Stimulated activated CD4-positive, alpha-beta T cell treated with anti-CD3 and anti-CD28 coated beads, Interleukin-15, amount 100 ng/mL, for 1 hour (primary cell): ENCODE measurements at places on chromosomes 4 and X.

- DNase-seq: no peak
These were observed 2.3 kb downstream of the AMMECR1 start for GRCh38 chrX:110315551-110315950.

DNA sequence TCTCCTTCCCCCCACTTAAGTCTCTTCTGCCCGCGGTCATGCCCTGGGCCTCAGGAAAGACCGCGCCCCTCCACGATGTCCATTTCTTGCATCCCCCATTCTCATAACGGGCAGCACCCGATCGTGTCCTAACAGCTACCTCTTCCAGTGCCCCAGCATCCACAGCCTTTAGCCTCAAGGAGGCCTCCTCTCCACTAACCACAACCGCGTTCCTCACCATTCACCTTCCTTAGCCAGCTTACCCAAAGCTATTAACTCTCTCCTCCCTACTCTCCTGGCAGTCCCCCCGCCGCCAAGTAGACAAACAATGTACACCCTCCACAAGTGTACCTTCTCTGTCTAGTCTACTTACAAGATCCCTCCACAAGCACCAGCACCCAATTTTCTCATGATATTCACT lies 58.6 kb upstream of the PAGE5 start:
- no peak for DNase-seq

DNA sequence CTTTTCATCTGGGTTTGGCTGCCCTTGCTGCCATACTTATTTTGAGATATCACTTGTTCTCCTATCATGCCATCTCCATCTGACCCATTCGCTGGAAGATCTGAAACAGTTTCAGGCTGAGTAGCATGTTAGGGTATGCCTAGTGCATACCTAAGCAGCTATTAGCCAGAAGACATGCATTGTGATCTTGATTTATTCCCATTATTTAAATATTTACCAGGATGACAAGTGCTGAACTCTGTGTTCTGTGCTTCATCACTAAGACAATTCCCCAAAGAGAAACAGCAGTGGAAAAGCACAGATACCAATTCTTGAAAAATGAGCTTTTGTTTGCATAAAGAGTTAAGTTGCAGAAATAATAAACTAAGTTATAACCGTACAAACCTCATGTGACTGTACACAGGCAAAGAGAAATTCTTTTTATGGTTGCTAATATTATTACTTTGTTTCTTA lies 271.0 kb upstream of the ARSJ start:
- DNase-seq: no peak

GRCh38 chr4:101027721-101028120 lies 319.6 kb downstream of the PPP3CA start:
- no peak for DNase-seq

- no peak for DNase-seq
These were observed 115.1 kb upstream of the GPM6A start for GRCh38 chr4:175927121-175927520.

DNA sequence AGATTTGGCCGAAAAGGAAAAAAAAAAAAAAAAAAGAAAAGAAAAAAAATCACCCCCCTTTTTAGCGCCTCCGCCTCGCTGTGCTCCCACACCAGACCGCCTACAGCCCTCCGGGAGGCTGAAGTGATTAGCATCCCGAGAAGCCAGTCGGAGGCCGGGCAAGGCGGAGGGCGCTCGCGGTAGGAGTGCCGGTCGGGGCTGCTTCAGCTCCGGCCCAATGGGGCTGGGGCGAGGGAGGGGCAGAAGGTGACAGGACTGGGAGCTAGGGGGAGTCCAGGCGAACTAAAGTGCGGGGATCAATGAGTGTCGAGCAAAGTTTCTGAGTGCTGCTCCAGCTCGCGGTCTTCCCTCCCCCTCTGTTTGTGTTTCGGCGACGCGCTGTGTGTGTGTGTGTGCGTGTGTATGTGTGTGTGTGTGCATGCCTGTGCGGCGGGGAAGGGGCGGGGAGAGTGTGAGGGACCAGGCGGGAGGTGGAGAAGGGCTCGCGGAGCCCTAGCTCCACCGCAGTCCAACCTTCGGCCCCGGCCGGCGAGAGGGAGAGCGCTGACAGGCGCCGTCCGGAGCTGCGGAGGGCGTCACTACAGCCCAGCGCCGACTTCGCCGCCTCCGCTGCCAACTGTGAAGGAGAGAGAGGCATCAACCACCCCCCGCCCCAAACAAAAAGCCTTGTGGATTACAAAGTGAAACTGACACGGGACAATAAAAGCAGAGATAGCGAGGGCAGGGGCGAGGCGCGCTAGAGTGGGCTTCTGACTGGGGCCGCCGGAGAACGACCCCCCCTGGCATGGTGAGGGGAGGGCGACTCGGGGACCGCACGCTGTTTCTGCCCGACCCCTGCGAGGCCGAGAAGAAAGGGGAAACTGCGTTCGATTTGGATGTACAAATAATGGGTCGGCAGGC lies at the start of gene FAT4:
FAT4 (plus strand) TSS at position 280 of the 900 bp plus-strand sequence. CDS start 1,457 bp downstream, outside the sequence.
- DNase-seq: no peak

DNA sequence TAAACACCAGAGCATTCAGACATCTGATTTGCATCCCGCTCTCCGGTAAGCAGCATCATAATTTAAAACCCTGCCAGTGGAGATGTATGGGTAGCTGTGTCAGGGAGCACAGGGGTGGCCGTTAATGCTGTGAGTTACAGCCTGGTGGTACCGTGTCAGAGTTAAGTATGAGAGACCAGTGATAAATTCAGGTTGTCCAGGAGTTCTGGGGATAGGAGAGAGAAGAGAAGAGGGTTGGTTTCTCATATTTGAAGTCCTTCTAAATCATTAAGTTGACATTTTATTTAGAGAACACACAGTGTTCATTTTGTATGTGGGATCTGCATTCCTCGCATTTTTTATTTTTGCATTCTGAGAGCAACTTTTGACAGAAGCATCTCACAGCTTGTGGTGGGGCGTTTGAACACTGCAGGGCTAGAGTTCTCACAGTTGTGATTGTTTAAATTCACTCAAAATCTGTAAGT lies 157.6 kb downstream of the DCLK2 start:
- no peak for DNase-seq

- no peak for DNase-seq
These were observed 69.6 kb downstream of the AGTR2 start for GRCh38 chrX:116239944-116240840.

- DNase-seq: no peak
These were observed 31.6 kb upstream of the LSM6 start for GRCh38 chr4:146143888-146144287.

- no peak for DNase-seq
These were observed 140.2 kb downstream of the STIM2 start for GRCh38 chr4:27000820-27001219.
